ENCODE measurements at places on chromosomes 7 and 10.
A peak's percentile ranks its signal among the peaks of the same experiment; 100 is the strongest.

DNA sequence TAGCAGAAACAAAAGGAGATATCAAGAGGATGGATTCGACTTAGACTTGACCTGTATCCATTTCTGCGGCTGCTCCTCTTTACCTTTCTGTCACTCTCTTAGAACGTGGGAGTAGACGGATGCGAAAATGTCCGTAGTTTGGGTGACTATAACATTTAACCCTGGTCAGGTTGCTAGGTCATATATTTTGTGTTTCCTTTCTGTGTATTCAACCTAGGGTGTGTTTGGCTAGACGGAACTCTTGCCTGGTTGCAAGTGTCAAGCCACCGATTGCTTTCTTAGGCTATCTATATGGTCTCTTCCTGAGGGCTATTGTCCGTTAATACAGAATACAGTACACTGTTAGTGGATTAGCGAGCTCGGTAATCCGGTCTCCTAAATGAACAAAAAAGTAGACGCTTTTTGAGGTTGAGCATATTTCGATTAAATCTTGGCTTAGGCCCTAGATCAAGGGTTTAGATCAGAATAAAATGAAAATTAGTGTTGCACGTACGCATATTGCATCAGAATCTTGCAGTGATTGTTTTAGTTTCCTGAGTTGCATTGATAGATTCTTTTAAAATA lies 1.2 kb downstream of the PTEN start:
- no peak for DNase-seq

DNA sequence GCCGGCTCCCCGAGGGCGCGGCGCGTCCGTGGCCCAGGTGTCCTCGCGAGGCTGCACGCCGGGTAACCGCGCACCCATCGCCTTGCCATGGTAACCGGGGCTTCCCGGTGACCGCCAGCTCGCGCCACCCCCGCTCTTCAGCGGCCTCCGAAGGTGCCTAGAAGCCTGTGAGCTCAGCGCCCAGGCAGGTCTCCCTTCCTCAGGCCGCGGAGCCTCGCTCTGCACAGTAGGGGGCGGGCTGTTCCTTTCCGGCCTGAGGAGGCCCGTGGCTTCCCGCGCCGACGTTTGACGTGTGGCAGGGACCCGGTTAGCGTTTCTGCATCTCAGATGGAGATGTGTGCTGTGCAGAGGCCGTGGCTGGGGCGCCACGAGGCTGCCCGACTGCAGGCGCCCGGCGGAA lies 117.1 kb downstream of the DYNC2I1 start:
- no peak for DNase-seq

GRCh38 chr10:122995936-122996335 lies 12.7 kb downstream of the IKZF5 start:
- no peak for DNase-seq

GRCh38 chr7:73824986-73825385 lies 5.8 kb upstream of the CLDN4 start:
- no peak for DNase-seq

DNA sequence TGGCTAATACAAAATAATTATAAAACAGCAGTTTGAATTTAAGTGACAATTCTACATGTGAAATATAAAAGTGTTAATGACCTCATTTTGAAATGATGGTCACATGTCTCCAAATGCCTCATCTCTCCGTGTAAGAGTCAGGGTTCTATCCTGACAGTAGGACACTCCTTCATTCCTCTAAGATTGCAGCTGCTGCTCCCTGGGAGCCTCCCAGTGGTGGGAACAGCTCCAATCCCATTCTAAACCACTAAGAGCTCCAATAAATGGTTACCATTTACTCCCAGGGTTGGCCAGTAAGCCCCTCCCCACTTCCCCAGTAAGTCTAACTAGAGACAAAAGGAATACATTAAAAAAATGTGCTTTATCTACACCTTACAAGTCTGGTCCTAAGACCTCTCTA lies 344.6 kb upstream of the AOAH start:
- DNase-seq: no peak

DNA sequence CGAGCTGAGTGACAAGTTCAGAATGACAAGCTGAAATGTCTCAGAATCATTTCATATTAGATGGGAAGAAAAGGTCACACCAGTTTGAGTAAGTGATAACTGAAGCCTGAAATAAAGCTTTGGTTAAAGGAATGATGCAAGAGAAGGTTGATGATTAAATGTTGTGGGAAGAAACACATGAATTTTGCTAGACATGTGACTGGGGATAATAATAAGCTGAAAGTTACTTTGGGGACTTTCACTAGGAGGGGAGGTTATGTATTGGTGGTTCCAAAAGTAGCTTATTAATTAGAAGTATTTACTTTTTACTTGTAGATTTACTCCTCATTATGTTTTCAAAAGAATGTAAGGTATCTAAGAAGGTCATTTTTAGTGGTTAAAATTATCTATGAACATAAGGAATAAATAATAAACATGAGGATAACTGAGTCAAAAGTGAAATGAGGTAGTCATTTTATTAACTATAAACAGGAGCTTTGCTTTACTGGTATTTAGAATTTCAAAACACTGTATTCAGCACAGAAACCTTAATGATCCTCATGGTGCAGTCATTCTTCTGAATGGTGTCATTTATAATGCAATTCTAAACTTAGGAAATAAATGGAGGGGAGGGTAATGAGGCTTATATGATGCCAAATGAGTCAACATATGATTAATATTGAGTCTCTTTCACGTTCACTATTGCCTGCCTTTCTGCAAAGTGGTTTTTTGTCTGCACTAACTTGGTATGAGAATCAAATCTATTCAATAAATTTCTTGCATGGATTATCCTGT lies 63.7 kb downstream of the PRKG1 start:
- no peak for DNase-seq

- DNase-seq: no peak
Observed at GRCh38 chr10:84337199-84337598, 8.8 kb downstream of the CCSER2 start.

GRCh38 chr10:58511765-58512490 lies 744 bp upstream of the BICC1 start:
- DNase-seq: no peak

GRCh38 chr10:126058104-126058503 lies 161.7 kb downstream of the FANK1 start:
- DNase-seq: no peak

DNA sequence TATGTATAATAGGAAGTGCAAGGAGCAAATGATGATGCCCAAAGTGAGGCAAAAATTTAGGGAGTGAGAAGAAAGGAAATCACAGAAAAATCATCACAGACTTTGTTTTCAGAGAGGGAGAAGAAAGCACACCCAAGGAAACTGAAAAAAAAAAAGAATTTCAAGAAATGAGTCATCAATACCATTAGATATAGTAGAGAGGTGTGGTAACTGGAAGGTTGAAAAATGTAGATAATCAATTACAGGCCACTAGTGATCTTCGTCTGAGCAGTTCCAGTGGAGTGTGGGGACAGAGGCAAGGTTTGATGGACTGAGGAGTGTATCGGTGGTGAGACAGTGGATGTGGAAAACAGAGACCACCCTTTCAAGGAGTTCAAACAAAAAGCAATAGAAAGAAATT lies 31.7 kb downstream of the ASB4 start:
- no peak for DNase-seq

- no peak for DNase-seq
Observed at GRCh38 chr10:100886521-100886920, 26.2 kb upstream of the SLF2 start.

- DNase-seq: no peak
Observed at GRCh38 chr7:69586321-69586720, 12.0 kb upstream of the AUTS2 start.

- DNase-seq: no peak
Observed at GRCh38 chr7:108135446-108136190, 5.5 kb upstream of the LAMB4 start.

GRCh38 chr7:69012149-69012548 lies 586.1 kb upstream of the AUTS2 start:
- no peak for DNase-seq

DNA sequence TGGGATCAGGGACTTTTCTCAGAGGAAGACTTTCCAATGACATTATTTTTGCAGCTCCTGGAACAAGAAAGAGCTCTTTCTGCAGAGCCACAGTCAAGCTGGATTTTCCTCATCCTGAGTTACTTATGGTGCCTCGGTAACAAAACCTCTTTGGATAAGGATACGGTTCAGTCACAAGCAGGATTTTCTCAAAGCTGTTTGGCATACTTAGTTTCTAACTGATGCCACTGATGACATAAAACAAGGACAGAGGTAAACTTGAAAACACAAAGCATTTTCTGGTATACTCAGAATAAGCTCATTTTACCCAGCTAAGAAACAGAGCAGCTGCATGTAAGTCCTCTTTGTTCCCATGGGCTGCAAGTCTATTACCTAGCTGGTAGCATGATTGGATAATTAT lies 340.9 kb upstream of the MEOX2 start:
- no peak for DNase-seq

DNA sequence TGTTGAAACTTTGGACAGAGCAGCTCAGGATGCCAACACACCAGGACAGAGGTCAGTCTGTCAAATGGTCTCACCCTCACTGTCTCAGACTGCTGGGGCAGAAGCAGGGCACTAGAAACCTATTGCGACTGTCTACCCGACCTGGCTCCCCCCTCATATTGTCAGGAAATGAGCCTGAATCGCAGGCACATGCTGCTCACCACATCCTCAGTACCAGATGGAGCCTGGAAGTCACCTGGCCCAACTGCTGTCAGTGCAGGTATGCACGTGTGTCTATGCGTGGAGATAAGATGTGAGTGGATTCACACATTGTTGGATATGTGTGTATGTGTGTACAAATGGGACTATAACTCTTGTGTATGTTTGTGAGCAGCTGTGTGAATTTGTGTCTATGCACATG lies 3.2 kb upstream of the CDHR1 start:
- peak; percentile 43 for DNase-seq

DNA sequence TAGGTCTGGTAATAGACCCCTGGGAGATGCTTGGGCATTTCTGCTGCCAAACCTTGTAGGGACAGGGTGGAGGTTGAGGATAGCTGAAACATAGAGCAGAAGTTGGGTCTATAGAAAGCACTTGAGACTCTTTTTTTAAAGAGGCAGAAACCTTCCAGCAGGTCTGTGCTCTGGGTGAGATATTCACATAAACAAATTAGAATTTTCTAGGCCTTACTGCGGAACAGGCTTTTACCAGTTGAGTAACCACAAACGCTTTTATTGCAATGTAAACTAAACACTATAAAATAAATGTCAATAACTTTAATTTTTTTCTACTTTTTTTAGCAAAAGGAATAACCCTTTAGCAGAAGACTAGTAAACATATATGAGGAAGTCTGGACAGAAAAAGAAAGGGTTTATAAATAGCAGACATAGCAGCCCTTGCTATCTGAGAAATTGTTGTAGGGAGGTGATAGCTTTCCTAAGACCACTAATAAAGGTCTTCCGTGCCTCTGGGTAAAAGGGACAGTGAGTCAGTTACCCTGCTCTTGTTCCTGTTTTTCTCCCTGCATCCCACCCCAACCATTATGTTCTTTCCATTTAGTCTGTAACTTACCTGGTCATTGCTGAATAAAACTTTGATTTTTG lies 38.7 kb downstream of the CACNB2 start:
- no peak for DNase-seq

- no peak for DNase-seq
Observed at GRCh38 chr7:42445691-42446090, 208.7 kb upstream of the GLI3 start.

Measured in T-cell (primary cell).